ENCODE measurements at places on chromosomes 3 and 15. TPM values are rescaled to one million over a fixed set of nuclear protein-coding genes. Genes with fewer than 3 reads are reported as not detected.

Gene CRTAP
- 159 TPM for total RNA-seq

GRCh38 chr15:59701880-59702279 is 12.8 kb upstream of the BNIP2 start:
- no peak overlapping the region for H3K27ac ChIP-seq
- H3K36me3 ChIP-seq = no peaks in the 10 kb centered on the region
- DNase-seq = no peak

- DNase-seq = peak; percentile 61
- H3K27ac ChIP-seq = no peak overlapping the region
- H3K36me3 ChIP-seq = no peaks in the 10 kb centered on the region
- no peaks in the 10 kb centered on the region for H3K4me1 ChIP-seq
Measured at GRCh38 chr3:122258757-122259371, 66.2 kb upstream of the CSTA start.

DNA sequence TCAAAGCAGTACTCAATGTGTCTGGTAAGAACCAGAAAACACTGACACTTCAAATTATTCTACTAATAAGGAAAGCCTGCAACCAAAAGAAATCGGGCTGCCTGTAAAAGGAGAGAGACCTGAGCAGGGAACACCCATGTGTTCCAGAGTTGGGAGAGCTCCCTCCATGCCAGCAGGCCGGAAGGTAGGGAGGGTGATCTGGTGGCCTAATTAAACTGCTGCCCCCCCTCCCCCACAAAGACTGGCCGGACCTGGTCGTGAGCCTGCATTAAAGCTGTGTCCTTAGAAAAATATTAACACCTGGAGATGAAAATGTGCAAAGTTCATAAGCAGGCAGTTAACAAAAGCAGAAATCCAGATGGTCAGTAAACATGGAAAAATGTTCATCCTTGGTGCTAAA is 170.6 kb upstream of the BHLHE40 start:
- no peak overlapping the region for H3K4me3 ChIP-seq
- no peaks in the 10 kb centered on the region for H3K27me3 ChIP-seq
- no peaks in the 10 kb centered on the region for H3K4me1 ChIP-seq
- no peaks in the 10 kb centered on the region for H3K36me3 ChIP-seq
- no peak for DNase-seq
- no peak overlapping the region for H3K27ac ChIP-seq

DNA sequence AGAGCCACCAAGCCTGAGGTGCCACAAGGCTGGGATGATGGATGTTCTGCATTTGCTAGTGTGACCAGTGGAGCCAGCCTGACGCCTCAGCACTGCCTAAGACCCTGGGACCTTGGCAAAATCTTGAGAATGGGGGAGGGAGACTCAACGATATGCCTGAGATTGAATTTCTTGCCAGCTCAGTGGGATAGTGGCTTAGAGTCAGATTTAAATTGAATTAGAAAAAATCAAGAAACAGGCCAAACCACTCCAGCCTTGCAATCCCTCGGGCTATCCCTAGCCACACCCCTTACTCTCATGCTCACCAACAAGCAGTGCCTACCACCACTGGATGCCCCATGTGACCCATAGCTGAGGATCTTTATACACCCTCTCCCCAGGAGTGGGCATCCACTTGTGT is 18.7 kb upstream of the PDE8A start:
- H3K27me3 ChIP-seq = no peaks in the 10 kb centered on the region
- H3K4me1 ChIP-seq = peaks cover 7% of the 10 kb centered on the region
- no peak overlapping the region for H3K27ac ChIP-seq
- H3K4me3 ChIP-seq = no peak overlapping the region
- H3K36me3 ChIP-seq = no peaks in the 10 kb centered on the region

- H3K36me3 ChIP-seq = no peaks in the 10 kb centered on the region
- no peak overlapping the region for H3K27ac ChIP-seq
- H3K4me1 ChIP-seq = no peaks in the 10 kb centered on the region
- no peaks in the 10 kb centered on the region for H3K27me3 ChIP-seq
- DNase-seq = no peak
- no peak overlapping the region for H3K4me3 ChIP-seq
Measured at GRCh38 chr3:22959593-22959992, 243.5 kb upstream of the UBE2E2 start.

Gene SACM1L
- total RNA-seq = 61.0 TPM

DNA sequence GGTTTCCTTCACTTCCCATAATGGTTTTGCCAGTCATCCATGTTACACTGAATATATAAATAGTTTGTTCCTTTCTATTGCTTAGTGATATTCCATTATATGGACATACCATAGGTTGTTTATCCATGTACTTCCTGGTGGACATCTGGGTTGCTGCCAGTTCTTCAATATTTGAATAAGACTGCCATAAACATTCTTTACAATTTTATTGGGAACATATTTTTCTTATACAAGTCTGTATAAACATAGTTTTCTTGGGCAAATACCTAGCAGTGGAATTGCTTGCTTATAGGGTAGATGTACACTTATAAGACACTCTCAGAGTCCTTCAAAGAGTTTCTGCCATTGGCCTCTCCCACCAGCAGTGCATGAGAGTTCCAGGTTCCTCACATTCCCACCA is 231.4 kb downstream of the OPA1 start:
- no peak for DNase-seq
- peaks cover 15% of the 10 kb centered on the region for H3K4me1 ChIP-seq
- no peaks in the 10 kb centered on the region for H3K36me3 ChIP-seq
- H3K4me3 ChIP-seq = no peak overlapping the region

DNA sequence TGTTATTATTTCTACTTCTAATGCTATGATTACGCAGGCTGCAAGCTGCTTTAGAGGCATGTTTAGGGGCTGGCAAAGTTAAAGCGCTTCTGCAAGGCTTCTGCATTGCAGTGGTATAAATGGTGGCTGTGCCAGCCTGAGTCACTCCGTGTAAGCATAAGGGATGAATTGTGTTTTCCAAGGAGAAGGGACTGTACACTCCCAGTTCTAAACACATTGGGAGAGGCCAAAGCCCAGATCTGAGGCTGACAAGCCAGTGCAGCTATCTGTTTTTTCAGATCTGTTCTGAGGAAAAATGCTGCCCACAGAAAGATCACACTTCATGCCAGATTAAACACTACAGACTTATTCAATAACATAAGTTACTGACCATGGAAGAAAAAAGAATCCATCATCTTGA is 83.8 kb downstream of the PRICKLE2 start:
- no peak overlapping the region for H3K27ac ChIP-seq
- no peaks in the 10 kb centered on the region for H3K4me1 ChIP-seq
- no peaks in the 10 kb centered on the region for H3K36me3 ChIP-seq
- no peak overlapping the region for H3K4me3 ChIP-seq
- H3K27me3 ChIP-seq = no peaks in the 10 kb centered on the region

Gene TGM4
- total RNA-seq = not detected

DNA sequence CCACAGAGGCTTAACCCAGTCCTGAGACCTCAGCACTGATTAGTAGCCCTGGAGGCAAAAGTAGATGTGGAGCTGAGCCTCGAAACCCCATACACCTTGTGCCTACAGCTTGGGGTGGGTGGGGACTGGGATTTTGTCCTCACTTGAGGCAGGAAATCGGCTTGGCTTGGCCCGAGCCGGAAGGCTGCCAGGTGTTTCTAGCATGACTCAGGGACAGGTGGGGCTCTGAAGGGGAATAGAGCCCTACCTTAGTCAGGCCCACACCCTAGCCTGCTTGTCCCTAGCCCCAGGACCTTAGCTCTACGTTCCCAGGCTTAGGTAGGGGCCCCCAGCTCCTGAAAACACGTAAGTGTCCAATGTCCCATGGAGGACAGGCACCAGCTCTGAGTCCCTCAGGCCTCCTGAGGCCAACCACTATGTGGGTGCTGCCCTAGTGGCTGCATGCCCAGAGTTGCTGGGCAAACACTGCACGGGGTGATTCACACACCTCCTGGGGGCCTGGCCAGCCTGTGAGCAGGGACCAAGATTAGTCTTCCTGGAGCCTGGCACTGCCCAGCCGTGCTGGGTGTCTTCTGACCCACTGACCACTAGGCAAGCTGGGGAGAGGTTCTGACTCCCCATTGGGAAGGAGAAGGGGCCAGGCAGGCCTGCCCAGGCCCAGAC is 3.1 kb downstream of the MST1R start:
- no peak overlapping the region for H3K4me3 ChIP-seq
- no peak overlapping the region for H3K27ac ChIP-seq
- H3K4me1 ChIP-seq = no peaks in the 10 kb centered on the region
- DNase-seq = no peak
- no peaks in the 10 kb centered on the region for H3K36me3 ChIP-seq

DNA sequence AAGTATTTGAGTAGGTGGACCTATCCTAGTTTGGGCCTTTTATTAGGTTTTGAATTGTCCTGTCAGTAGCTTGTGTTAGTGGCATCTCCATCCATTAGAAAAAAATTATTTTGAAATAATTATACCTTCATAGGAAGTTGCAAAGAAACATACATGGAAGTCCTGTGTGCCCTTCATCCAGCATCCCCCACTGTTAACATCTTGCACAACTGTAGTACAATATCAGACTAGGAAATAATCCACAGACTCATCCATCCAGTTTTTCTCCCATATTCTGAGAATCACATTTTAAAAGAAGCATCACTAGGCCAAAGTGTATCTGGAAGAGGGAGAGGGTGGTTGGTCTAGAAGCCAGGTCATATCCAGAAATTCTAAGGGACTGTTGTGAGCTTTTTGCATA is 155.5 kb upstream of the ROPN1 start:
- H3K4me1 ChIP-seq = no peaks in the 10 kb centered on the region
- H3K4me3 ChIP-seq = no peak overlapping the region
- DNase-seq = peak; percentile 0
- no peaks in the 10 kb centered on the region for H3K27me3 ChIP-seq
- no peaks in the 10 kb centered on the region for H3K36me3 ChIP-seq

DNA sequence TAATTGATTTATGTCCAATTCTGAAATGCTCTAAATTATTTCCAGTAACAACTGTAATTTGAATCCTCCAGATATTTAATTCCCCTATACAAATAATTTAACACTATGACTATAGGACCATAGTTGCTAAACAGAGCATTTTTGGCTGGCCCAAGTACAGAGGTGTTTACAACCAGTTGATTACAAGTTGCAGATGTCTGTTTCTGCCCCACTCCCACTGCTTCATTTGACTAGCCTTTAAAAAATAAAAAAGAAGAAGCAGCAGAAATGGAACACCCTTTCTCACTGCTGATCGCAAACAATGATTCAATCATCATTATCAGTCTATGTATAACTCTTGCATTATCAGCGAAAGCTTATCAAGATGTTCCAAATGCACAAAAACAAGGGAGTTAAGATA is 54.6 kb downstream of the SENP7 start:
- no peaks in the 10 kb centered on the region for H3K36me3 ChIP-seq
- H3K27me3 ChIP-seq = no peaks in the 10 kb centered on the region
- no peak for DNase-seq
- no peak overlapping the region for H3K27ac ChIP-seq
- H3K4me3 ChIP-seq = no peak overlapping the region

Gene MYO5C
- total RNA-seq = 25.0 TPM

Gene GP5
- 0.13 TPM for total RNA-seq

- no peak overlapping the region for H3K27ac ChIP-seq
- no peaks in the 10 kb centered on the region for H3K36me3 ChIP-seq
- no peaks in the 10 kb centered on the region for H3K4me1 ChIP-seq
- H3K4me3 ChIP-seq = no peak overlapping the region
- no peak for DNase-seq
- H3K27me3 ChIP-seq = no peaks in the 10 kb centered on the region
Measured at GRCh38 chr15:48085591-48085930, 35.2 kb upstream of the SLC24A5 start.

Gene RBM15B
- 60.9 TPM for total RNA-seq

GRCh38 chr3:32176989-32177701 is 61.3 kb upstream of the CMTM8 start:
- no peaks in the 10 kb centered on the region for H3K4me1 ChIP-seq
- H3K4me3 ChIP-seq = no peak overlapping the region
- H3K36me3 ChIP-seq = no peaks in the 10 kb centered on the region

- H3K27me3 ChIP-seq = no peaks in the 10 kb centered on the region
- H3K4me1 ChIP-seq = no peaks in the 10 kb centered on the region
- DNase-seq = no peak
- H3K4me3 ChIP-seq = no peak overlapping the region
Measured at GRCh38 chr3:113575206-113575605, 42.9 kb downstream of the SIDT1 start.

DNA sequence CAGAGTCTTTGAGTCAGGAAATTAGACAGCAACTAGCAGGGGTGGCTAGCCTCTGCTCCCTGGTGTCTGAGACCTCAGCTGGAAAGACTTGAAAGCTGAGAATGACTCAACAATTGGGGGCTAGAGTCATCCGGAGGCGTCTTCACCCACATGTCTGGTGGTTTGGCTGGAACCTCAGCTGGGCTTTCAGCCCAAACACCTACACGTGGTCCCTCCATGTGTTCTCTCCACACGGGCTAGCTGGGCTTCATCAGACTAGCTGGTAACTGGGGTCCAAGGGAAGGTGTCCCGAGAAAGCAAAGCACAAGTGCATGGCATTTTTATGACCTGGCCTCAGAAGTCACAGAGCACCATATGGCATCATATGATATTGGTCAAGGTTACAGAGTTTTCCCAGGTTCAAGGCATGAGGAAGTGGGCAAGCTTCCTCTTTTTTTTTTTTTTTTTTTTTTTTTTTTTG is 19.9 kb upstream of the ABHD2 start:
- no peaks in the 10 kb centered on the region for H3K36me3 ChIP-seq
- no peak overlapping the region for H3K4me3 ChIP-seq
- H3K27me3 ChIP-seq = no peaks in the 10 kb centered on the region
- no peak for DNase-seq
- H3K27ac ChIP-seq = no peak overlapping the region

DNA sequence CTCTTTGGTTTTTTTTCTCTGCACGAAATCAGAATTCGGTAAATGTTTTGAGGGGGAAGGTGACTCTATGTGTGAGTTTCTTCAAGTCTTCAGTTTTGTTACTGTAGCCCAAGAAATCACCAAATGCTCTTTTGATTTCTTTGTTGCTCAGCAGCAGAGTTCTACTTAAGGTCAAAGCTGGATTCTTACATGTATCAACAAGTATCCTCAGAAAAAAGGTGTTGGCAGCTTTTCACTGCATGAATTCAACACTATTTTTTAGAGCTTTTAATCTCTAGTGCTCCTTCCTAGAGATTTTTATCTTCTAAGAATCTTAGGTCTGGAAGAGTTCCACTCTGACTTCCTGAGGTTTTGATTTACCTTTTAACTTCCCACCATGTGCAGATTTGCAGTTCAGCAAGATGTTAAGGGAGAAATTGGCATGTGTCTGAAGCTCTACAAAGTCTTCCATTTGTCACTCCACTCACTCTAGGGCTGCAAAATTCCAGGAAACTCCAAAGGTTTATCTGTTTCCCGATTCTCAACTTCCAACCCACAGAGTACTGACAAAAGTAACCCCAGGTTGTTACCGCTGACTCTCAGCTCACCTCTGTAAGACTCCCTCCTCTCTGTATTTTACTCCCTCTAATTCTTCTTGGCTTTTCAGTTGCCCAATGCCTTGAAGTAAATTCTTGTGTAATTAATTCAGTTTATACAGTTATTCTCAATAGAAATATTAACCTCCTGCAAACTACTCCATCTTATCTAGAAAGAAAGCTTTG is 13.3 kb upstream of the CD200 start:
- H3K27ac ChIP-seq = no peak overlapping the region
- no peaks in the 10 kb centered on the region for H3K27me3 ChIP-seq
- DNase-seq = no peak
- peaks cover 16% of the 10 kb centered on the region for H3K4me1 ChIP-seq
- no peak overlapping the region for H3K4me3 ChIP-seq

GRCh38 chr3:162443376-162443775 is 946.8 kb downstream of the OTOL1 start:
- H3K27ac ChIP-seq = no peak overlapping the region
- H3K27me3 ChIP-seq = no peaks in the 10 kb centered on the region
- H3K4me1 ChIP-seq = no peaks in the 10 kb centered on the region
- H3K4me3 ChIP-seq = no peak overlapping the region
- H3K36me3 ChIP-seq = no peaks in the 10 kb centered on the region

Gene CYP11A1
- total RNA-seq = 1.9 TPM

Gene TBC1D2B
- total RNA-seq = 19.5 TPM

Gene FBXW12
- total RNA-seq = not detected

Gene GRIP2
- 6.9 TPM for total RNA-seq

Gene P2RY14
- not detected for total RNA-seq

All from H1 (cell line).